ENCODE measurements at places on chromosomes 2 and 18.

GRCh38 chr2:73700131-73700611, 37.0 kb downstream of the TPRKB start:
- no peak for DNase-seq

DNA sequence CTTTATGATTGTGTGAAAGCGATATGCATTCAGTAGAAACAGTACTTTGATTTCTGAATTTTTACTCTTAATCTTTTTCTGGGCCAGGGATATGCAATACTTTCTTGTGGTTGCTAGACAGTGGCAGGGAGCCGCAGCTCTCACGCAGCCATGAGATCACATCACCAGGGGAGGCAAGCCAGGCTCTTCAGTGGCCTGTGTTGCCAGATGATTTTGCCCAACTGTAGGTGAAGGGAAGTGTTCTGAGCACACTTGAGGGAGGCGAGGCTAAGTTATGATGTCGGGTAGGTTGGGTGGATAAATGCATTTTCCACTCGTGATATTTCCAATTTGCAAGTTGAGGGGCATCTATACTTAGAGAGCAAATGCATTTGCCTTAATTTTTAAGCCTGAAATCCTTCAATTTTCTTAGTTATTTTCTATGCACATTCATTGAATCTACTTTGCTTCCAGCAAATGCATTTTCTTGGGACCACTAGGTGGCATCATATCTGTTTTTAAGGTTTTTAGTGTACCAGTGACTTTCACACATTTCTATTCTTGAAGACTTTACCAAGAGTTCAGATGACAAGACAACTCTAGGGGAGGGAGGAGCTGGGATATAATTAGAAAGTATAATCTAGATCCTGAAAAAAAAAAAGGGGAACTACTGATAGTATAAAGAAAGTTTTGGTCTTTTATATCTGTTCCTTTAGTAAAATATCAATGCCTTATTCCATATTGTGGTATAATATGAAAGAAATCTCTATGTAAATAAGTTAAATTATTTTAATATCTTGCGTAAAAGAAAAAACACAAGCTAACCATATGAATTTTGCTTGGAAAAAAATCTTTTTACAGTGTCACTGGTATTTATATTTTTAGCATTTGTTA, 643.3 kb downstream of the SOCS6 start:
- no peak for DNase-seq

- DNase-seq: no peak
Observed at GRCh38 chr2:164903204-164903603, 52.1 kb downstream of the SLC38A11 start.

GRCh38 chr2:72921088-72921851, 4.0 kb downstream of the EMX1 start:
- peak; percentile 18 for DNase-seq

DNA sequence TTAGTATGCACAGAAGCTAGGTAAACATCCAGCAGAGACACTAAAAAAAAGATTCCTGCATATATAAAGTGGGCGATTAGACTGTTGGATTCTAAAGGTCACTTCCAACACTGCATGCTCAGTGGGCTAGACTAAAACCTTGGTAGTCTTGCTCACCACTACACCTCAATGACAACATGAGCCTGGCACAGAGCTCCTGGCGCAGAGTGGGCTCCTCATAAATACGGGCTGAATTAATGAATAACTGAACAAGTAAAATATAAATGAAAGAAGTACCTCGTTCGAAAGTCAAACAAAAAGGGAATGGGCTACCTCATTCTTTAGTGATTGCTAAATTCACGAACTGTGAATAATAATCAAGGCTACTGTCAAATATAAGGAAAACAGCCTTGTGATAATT, 185.3 kb downstream of the STK39 start:
- DNase-seq: no peak
